ENCODE measurements at places on chromosomes 7 and 10. TPM values are rescaled to one million over a fixed set of nuclear protein-coding genes. Genes with fewer than 3 reads are reported as not detected.
A peak's percentile ranks its signal among the peaks of the same experiment; 100 is the strongest.

Gene CPA5
- total RNA-seq = not detected

DNA sequence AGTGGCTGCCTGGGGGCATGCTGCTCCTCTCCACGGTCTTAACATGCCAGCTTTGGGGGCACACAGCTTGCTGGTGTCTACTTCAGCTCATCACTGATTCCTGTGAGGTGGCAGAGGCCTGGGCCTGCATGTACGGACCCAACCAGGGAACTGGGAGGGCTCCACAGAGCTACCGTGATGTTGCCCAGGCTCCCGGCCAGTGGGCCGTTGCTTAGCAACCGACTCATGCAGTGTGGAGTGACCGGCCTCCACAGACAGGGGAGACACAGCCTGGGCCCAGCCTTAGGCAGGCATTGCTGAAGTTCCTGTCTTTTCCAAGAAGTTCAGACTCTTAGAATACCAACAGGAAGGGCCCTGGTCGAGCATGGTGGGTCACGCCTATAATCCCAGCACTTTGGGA lies 25.8 kb upstream of the SH2B2 start:
- no peaks in the 10 kb centered on the region for H3K27me3 ChIP-seq
- no peak overlapping the region for H3K27ac ChIP-seq
- DNase-seq = no peak
- no peaks in the 10 kb centered on the region for H3K4me1 ChIP-seq
- H3K36me3 ChIP-seq = no peaks in the 10 kb centered on the region

DNA sequence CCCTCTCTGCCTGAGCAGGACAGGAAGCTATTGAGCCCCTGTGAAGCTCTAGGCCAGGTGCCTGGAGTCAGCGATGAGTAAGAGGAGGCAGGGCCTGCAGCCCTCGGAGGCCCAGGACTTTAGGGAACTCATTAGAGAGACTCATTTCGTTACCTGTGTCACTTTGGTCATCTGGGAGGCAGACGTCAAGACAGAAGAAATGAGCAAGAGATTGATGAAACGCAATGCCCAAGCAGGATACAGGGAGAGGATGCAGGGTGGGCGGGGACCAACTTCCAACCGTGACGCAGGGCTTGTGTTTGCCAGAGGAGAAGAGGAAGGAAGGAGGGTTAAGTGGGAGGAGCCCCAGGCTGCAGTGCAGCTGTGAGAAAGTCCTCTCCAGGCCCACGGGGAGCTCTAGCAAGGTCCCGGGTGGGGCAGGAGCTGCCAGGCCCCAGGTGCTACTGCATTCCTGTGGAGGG lies 26.4 kb upstream of the GNA12 start:
- peaks cover 18% of the 10 kb centered on the region for H3K4me1 ChIP-seq
- H3K36me3 ChIP-seq = no peaks in the 10 kb centered on the region
- H3K27ac ChIP-seq = peak overlapping the region; percentile 6
- H3K27me3 ChIP-seq = no peaks in the 10 kb centered on the region
- no peak overlapping the region for H3K4me3 ChIP-seq

DNA sequence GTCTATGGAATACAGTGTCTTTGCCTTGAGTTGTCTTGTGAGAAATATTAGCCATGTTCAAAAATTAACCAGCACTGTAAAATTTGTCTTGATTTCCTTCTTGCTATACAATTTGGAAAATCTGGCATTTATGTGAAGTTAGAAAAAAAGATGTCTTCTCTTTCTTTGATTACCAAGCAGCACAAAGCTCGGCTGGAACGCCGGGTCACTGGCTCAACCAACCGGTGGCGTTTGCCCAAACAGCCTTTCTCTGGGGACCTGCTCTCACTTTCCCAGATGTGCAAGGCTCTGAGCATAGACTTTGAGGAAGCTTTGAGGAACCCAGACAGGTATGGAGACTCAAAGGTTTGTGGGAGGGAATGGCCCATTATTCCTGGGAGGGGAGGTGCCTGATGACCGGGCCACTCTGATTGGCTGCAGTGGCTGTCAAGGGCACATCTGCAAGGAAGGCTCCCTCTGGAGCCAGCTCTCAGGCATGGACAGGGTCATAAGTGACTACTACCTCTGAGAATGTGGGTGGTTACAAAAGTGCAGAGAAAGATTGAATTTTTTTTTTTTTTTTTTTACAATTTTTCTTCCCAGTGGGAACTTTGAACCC lies 5.6 kb downstream of the BTBD16 start:
- no peak overlapping the region for H3K4me3 ChIP-seq
- H3K36me3 ChIP-seq = no peaks in the 10 kb centered on the region
- DNase-seq = no peak
- no peak overlapping the region for H3K27ac ChIP-seq

DNA sequence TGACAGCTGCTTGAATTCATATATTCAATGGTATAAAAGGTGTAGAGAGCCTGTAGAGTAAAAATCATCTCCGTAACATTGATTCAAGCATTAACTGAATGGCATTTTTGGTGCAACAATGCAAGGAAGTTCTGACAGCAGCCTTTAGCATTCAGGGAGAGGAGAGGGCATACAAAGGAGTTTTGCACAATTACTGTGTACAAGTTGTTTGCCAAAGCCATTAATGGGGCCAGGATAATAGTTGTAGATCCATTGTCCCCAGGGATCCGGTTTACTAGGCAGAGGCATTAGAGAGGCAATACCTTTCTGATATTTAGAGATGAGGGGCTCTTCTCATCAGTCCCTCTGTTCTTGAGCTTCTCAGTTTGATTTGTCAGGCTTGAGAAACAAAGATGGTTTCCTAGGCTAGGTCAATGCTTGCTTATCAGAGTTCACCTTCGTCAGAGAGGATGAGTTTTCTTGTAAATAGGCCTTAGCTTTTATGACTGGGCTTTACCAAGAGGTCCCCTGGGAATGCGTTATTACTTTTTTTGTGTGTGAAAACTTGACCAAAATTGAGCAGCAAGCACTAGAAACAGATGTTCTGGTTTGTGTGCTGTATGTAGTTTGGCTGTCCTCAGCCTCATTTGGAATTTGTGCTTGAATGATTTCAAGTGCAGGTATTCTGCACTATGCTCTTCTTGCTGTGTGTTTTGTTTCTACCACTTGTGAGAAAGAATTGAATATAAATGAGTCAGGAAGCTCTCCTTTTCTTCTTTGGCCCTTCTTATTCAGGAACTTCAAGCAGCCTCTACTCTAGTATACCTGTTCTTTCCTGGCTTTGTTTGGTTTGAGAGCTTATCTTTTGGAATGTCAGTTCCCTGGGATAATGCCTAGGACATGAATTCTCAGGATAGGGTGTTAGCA lies 32.0 kb downstream of the SND1 start:
- peak overlapping the region; percentile 21 for H3K27ac ChIP-seq
- no peak overlapping the region for H3K4me3 ChIP-seq
- H3K36me3 ChIP-seq = peaks cover 3% of the 10 kb centered on the region
- peaks cover 25% of the 10 kb centered on the region for H3K4me1 ChIP-seq
- peak; percentile 51 for DNase-seq

Gene CACNB2
- not detected for total RNA-seq
